ENCODE measurements at places on chromosomes 16 and 17. TPM values are rescaled to one million over a fixed set of nuclear protein-coding genes. Genes with fewer than 3 reads are reported as not detected.

CDRT15 gene
- total RNA-seq = not detected

TBC1D3L gene
- total RNA-seq = 10.4 TPM

GPR179 gene
- total RNA-seq = not detected

WNT9B gene
- not detected for total RNA-seq

CD79B gene
- total RNA-seq = 0.16 TPM

KRT9 gene
- not detected for total RNA-seq

NMT1 gene
- total RNA-seq = 174 TPM

ACLY gene
- total RNA-seq = 269 TPM

ETV4 gene
- total RNA-seq = 57.5 TPM

All from A549 treated with Mapracorat at 1 μM for 4 hours (cell line).